ENCODE measurements at places on chromosomes 16 and 17. TPM values are rescaled to one million over a fixed set of nuclear protein-coding genes. Genes with fewer than 3 reads are reported as not detected.

Gene SLC13A5
- total RNA-seq: 1.6 TPM

DNA sequence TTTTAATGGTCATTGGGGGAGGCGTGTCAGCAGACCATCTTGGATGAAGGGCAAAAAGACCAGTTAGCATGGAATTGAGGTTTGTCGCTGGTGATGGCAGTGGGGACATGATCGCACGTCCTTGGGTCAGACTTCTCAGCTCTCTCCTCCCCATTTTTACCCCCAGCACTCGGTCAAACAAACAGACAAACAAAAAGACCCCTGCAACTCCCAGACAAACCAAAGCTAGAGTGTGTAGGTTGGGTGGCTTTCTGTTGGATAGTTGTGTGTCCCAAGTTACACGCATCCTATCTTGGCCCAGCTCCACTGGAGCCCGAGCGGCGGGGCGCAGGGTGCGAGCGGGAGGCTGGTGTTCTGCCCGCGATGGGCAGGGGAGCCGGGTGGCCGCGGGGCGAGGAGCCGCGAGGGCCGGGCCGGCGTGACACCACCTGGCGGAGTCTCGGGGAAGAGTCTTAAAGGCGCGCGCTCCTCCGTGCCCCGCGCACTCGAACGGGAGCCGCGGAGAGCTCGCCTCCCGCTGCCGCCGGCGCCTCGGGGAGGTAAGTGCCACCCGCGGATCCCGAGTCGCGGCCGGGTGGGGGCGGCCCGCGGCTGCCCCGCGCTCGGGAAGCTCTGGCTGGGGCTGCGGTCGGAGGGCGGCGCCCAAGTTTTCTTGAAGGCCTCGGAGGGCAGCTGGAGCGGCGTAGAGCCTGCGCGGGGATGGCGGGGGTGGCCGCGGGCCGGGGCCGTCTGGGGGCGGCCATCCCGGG, 18.5 kb upstream of the NTN1 start:
- H3K36me3 ChIP-seq: no peaks in the 10 kb centered on the region
- H3K4me1 ChIP-seq: peaks cover 18% of the 10 kb centered on the region
- peaks cover 79% of the 10 kb centered on the region for H3K27me3 ChIP-seq
- H3K4me3 ChIP-seq: peak overlapping the region; percentile 61
- H3K27ac ChIP-seq: no peak overlapping the region
- peak; percentile 57 for DNase-seq

DNA sequence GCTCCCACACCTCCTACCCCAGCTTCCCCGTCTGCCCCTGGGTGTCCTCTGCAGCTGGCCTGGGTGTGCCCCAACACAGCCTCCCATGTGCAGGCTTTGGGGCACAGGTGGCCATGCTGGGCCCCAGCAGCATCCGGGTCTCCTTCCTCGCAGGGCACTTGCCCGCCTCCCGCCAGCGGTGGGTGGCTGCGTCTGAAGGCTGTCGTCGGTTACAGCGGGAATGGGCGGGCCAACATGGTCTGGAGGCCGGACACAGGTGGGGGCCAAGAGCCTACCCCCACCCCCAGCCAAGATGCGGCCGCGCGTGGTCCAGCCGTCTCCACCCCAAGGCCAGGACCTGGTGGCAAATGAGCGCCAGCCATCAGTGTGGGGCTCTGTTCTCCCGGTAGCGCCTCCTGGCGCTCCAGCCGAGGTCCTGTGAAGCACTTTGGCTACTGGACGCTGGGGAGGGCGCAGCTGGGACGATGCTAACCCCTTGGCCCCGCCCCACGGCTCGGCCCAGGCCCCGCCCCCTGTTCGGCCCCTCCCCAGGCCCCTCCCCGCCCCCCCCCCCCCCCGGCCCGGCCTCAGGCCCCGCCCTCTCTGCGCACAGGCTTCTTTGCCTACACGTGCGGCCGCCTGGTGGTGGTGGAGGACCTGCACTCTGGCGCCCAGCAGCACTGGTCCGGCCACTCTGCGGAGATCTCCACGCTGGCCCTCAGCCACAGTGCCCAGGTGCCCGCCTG, 7.3 kb upstream of the RHOT2 start:
- H3K27me3 ChIP-seq: no peaks in the 10 kb centered on the region
- no peak overlapping the region for H3K4me3 ChIP-seq
- no peak overlapping the region for H3K27ac ChIP-seq
- H3K4me1 ChIP-seq: peaks cover 4% of the 10 kb centered on the region
- DNase-seq: peak; percentile 93
- no peaks in the 10 kb centered on the region for H3K36me3 ChIP-seq

- peaks cover 13% of the 10 kb centered on the region for H3K27me3 ChIP-seq
- H3K36me3 ChIP-seq: peaks cover 30% of the 10 kb centered on the region
- H3K27ac ChIP-seq: no peak overlapping the region
- H3K4me3 ChIP-seq: peak overlapping the region; percentile 42
- DNase-seq: peak; percentile 50
- H3K4me1 ChIP-seq: peaks cover 33% of the 10 kb centered on the region
Measured at GRCh38 chr17:82751171-82751570, 694 bp upstream of the TBCD start.

Gene TBX21
- total RNA-seq: 0.18 TPM

- no peaks in the 10 kb centered on the region for H3K36me3 ChIP-seq
- no peak for DNase-seq
- H3K27ac ChIP-seq: no peak overlapping the region
- H3K4me3 ChIP-seq: no peak overlapping the region
- no peaks in the 10 kb centered on the region for H3K27me3 ChIP-seq
Measured at GRCh38 chr16:57134982-57135381, 42.6 kb downstream of the CPNE2 start.

GRCh38 chr16:66913081-66913480, 5.6 kb downstream of the CDH16 start:
- DNase-seq: peak; percentile 66
- H3K27ac ChIP-seq: no peak overlapping the region
- H3K27me3 ChIP-seq: peaks cover 8% of the 10 kb centered on the region
- H3K4me1 ChIP-seq: no peaks in the 10 kb centered on the region

- no peaks in the 10 kb centered on the region for H3K4me1 ChIP-seq
- H3K4me3 ChIP-seq: no peak overlapping the region
- H3K36me3 ChIP-seq: peaks cover 4% of the 10 kb centered on the region
- peak overlapping the region; percentile 31 for H3K27ac ChIP-seq
- DNase-seq: no peak
Measured at GRCh38 chr17:78862073-78863023, 21.7 kb upstream of the USP36 start.

Gene TBC1D3G
- not detected for total RNA-seq

GRCh38 chr16:21565861-21566669, 33.3 kb upstream of the METTL9 start:
- H3K4me1 ChIP-seq: no peaks in the 10 kb centered on the region
- no peaks in the 10 kb centered on the region for H3K27me3 ChIP-seq
- DNase-seq: no peak
- H3K36me3 ChIP-seq: no peaks in the 10 kb centered on the region

Gene TSPOAP1
- total RNA-seq: 10.9 TPM

Gene HLF
- total RNA-seq: 0.30 TPM

Measured in WTC11 (cell line).